Endodermal cell (in vitro differentiated cells): ENCODE measurements at places on chromosomes 6 and 20. TPM values are rescaled to one million over a fixed set of nuclear protein-coding genes. Genes with fewer than 3 reads are reported as not detected.

The MGME1 gene
- 23.5 to 36.7 TPM (median 35.7 TPM) in 3 replicates for total RNA-seq

The ADGRF1 gene
- total RNA-seq = not detected in 2 replicates

The WFDC12 gene
- total RNA-seq = not detected in 3 replicates

The HLA-DQB1 gene
- 9.1 and 11.1 TPM in 2 replicates for total RNA-seq

The FNDC11 gene
- 2.4 and 2.7 TPM in 2 replicates for total RNA-seq

The KIF6 gene
- 0.62 and 0.66 TPM in 2 replicates for total RNA-seq

- no peaks in the 10 kb centered on the region for H3K27me3 ChIP-seq
- H3K27ac ChIP-seq = no peak overlapping the region
Measured at GRCh38 chr6:89368107-89368506, 15.6 kb upstream of the UBE2J1 start.

- H3K36me3 ChIP-seq = no peaks in the 10 kb centered on the region
- no peak overlapping the region for H3K4me3 ChIP-seq
- H3K27me3 ChIP-seq = no peaks in the 10 kb centered on the region
- no peak for DNase-seq
- no peaks in the 10 kb centered on the region for H3K4me1 ChIP-seq
Measured at GRCh38 chr20:51935003-51935358, 132.7 kb upstream of the SALL4 start.

- no peaks in the 10 kb centered on the region for H3K27me3 ChIP-seq
- peaks cover 13% of the 10 kb centered on the region for H3K4me1 ChIP-seq
- H3K27ac ChIP-seq = no peak overlapping the region
- H3K36me3 ChIP-seq = no peaks in the 10 kb centered on the region
- no peak for DNase-seq
- no peak overlapping the region for H3K4me3 ChIP-seq
Measured at GRCh38 chr6:148169706-148170105, 172.9 kb upstream of the SASH1 start.

GRCh38 chr20:19626896-19627295 is 131.2 kb upstream of the RIN2 start:
- no peaks in the 10 kb centered on the region for H3K27me3 ChIP-seq
- H3K36me3 ChIP-seq = peaks cover 9% of the 10 kb centered on the region
- no peak overlapping the region for H3K27ac ChIP-seq
- peaks cover 4% of the 10 kb centered on the region for H3K4me1 ChIP-seq

DNA sequence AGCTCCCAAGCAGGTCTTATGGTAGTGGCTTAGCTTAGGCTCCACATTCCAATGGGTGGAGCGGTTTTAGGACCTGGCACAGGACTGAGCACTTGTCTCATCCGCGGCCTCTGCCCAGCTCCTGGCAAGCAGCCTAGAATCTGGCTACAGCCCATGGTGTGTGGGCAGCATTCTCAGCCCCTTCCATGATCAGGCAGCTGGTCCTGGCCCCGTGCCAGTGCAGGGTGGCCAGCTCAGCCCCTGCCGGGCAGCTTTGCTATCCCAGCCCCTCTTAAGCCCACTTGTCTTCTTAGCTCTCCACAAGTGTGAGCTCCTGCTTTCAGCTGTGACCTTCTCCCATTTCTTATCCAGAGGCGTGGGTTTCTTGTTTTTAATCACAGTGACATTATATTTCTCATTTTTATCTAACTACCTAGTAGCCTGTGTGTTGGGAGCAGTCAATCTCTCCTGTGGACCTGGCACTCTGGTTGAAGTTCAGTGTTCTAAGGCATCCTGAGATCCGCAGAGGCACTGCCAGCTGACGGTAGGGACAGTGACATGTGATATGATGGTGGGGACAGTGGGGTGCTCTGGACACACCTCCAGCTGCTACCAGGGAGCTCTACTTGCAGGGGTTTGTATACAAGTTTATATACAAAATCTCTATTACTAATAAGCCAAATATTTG is 119.9 kb upstream of the PRND start:
- no peaks in the 10 kb centered on the region for H3K4me1 ChIP-seq
- no peak for DNase-seq
- H3K36me3 ChIP-seq = no peaks in the 10 kb centered on the region
- H3K4me3 ChIP-seq = no peak overlapping the region

- no peaks in the 10 kb centered on the region for H3K27me3 ChIP-seq
- no peaks in the 10 kb centered on the region for H3K36me3 ChIP-seq
- no peak overlapping the region for H3K4me3 ChIP-seq
- no peak overlapping the region for H3K27ac ChIP-seq
- no peak for DNase-seq
Measured at GRCh38 chr6:49898904-49899566, 32.7 kb upstream of the CRISP1 start.

DNA sequence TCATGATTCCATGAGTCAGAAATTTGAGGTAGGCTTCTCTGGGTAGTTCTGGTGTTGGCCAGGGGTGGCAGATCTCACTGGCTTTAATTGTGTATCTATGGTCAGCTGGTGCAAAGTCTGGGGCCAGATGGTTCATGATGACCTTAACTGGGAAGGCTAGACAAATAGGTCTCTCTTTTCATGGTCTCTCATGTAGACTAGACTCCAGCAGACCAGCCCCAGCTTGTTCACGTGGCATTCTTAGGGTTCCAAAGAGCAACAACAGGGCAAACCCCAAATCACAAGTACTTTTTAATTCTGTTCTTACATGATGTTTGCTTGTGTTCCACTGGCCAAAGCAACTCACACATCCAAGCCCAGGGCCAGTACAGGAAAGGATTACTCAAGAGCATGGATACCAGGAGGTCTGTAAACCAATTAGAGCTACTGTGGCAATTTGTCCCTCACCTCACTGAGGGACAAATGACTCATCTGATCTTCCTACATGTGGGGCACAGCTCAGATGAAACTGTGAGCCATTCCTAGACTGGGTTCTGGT is 79.5 kb upstream of the PBOV1 start:
- no peak overlapping the region for H3K4me3 ChIP-seq
- no peak overlapping the region for H3K27ac ChIP-seq
- DNase-seq = no peak
- peaks cover 22% of the 10 kb centered on the region for H3K36me3 ChIP-seq
- H3K27me3 ChIP-seq = peaks cover 71% of the 10 kb centered on the region

- H3K36me3 ChIP-seq = no peaks in the 10 kb centered on the region
- H3K27me3 ChIP-seq = no peaks in the 10 kb centered on the region
- peak overlapping the region; percentile 48 for H3K27ac ChIP-seq
- H3K4me1 ChIP-seq = peaks cover 27% of the 10 kb centered on the region
- peak overlapping the region; percentile 44 for H3K4me3 ChIP-seq
Measured at GRCh38 chr20:9071976-9072726, 3.3 kb downstream of the PLCB4 start.

DNA sequence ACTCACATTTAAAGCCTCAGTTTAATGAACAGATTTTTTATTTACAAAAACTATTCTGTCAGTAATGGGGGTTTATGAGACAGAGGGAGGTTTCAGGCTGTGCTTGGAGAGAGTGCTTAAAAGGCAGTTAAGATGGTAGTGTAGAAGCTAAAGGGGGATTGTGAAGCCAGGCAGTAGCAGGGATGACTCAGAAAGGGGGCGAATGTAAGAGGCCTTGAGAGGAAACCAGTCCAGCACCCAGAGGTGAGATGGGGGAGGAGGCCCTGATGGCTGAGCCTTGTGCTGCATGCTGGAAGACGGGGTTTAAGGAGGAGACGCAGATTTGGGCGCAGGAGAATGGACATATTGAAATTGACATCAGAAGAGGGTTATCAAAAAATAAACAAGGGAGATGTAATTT is 6.6 kb upstream of the SERPINB9 start:
- H3K27ac ChIP-seq = no peak overlapping the region
- H3K4me1 ChIP-seq = peaks cover 16% of the 10 kb centered on the region
- no peak overlapping the region for H3K4me3 ChIP-seq
- no peaks in the 10 kb centered on the region for H3K36me3 ChIP-seq
- H3K27me3 ChIP-seq = no peaks in the 10 kb centered on the region

- H3K4me1 ChIP-seq = no peaks in the 10 kb centered on the region
- no peaks in the 10 kb centered on the region for H3K36me3 ChIP-seq
- no peak overlapping the region for H3K4me3 ChIP-seq
- H3K27ac ChIP-seq = peak overlapping the region; percentile 85
- H3K27me3 ChIP-seq = peaks cover 5% of the 10 kb centered on the region
Measured at GRCh38 chr6:128848212-128848935, 34.6 kb upstream of the LAMA2 start.

- no peak for DNase-seq
- peaks cover 3% of the 10 kb centered on the region for H3K4me1 ChIP-seq
- no peaks in the 10 kb centered on the region for H3K27me3 ChIP-seq
- H3K4me3 ChIP-seq = no peak overlapping the region
- no peaks in the 10 kb centered on the region for H3K36me3 ChIP-seq
Measured at GRCh38 chr6:147751232-147751631, 242.7 kb downstream of the SAMD5 start.

GRCh38 chr6:30122515-30122914 is 9.6 kb upstream of the TRIM31 start:
- H3K4me3 ChIP-seq = no peak overlapping the region
- H3K4me1 ChIP-seq = no peaks in the 10 kb centered on the region
- DNase-seq = no peak
- H3K27ac ChIP-seq = no peak overlapping the region

DNA sequence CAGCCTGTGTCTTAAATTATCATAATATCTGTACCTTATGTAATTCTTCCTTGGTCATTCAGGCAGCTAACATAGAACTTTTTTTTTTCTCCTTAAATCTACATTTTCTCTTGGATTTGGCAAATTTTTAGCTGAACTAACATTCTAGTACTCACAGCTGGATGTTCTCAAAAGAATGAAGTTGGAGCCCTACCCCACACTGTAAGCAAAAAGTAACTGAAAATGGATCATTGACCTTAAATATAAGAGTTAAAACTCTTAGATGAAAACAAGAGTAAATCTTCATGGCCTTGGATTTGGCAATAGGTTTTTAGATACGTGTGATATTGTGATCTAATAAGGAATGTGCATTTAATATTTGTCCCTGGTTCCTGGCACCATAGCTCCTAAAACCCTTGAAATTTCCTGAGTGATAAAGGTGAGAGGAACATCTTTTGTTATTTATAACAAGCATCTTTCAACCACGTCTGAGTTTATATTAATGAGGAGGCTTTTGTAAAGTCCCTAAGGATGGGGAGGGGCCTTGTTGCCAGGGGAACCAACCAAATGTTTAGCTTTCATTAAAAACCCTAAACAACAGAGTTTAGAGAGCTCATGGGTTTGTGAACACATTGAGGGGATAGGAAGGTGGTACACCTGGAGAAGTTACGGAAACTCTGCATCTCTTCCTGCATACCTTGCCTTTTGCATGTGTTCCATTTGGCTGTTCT is 106.1 kb upstream of the ADGRF4 start:
- no peaks in the 10 kb centered on the region for H3K4me1 ChIP-seq
- peaks cover 83% of the 10 kb centered on the region for H3K36me3 ChIP-seq
- H3K27me3 ChIP-seq = no peaks in the 10 kb centered on the region
- no peak overlapping the region for H3K4me3 ChIP-seq
- DNase-seq = no peak

DNA sequence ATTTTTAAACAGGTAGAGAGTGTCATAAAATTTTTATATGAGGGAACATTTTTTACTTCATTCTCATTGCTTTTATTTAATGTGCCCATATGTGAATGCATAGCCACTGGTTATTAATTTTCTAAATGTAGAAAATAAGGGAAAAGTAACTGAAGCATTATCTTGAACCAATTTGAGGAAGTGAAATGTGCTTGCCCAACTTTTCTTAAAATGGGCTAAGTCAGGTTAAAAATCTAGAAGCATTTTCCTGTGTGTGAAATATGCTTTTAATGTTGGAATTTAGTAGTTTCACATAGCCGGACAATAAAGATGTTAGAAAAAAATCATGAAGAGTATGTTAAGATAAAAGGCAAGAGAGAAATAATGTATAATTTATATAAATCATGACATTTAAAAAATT is 3.8 kb downstream of the SEC23B start:
- DNase-seq = no peak
- no peaks in the 10 kb centered on the region for H3K4me1 ChIP-seq
- no peak overlapping the region for H3K4me3 ChIP-seq
- H3K36me3 ChIP-seq = peaks cover 62% of the 10 kb centered on the region
- H3K27me3 ChIP-seq = no peaks in the 10 kb centered on the region
- no peak overlapping the region for H3K27ac ChIP-seq

- peak; percentile 84 for DNase-seq
- no peak overlapping the region for H3K4me3 ChIP-seq
- peaks cover 5% of the 10 kb centered on the region for H3K36me3 ChIP-seq
- H3K4me1 ChIP-seq = no peaks in the 10 kb centered on the region
Measured at GRCh38 chr20:20593447-20594170, 118.8 kb downstream of the RALGAPA2 start.

GRCh38 chr6:48136856-48137255 is 25.9 kb upstream of the PTCHD4 start:
- H3K27ac ChIP-seq = no peak overlapping the region
- peaks cover 13% of the 10 kb centered on the region for H3K27me3 ChIP-seq
- H3K4me1 ChIP-seq = no peaks in the 10 kb centered on the region
- H3K4me3 ChIP-seq = no peak overlapping the region
